ENCODE measurements at places on chromosomes 7 and 10.

GRCh38 chr10:68135922-68136792 is 26.9 kb downstream of the MYPN start:
- peak; percentile 80 for DNase-seq

GRCh38 chr10:89257581-89257980 is 6.0 kb upstream of the LIPA start:
- no peak for DNase-seq

- DNase-seq = no peak
These were observed 151.6 kb downstream of the MALRD1 start for GRCh38 chr10:19200211-19200610.

GRCh38 chr10:72204296-72204695 is 11.5 kb upstream of the ANAPC16 start:
- DNase-seq = no peak

DNA sequence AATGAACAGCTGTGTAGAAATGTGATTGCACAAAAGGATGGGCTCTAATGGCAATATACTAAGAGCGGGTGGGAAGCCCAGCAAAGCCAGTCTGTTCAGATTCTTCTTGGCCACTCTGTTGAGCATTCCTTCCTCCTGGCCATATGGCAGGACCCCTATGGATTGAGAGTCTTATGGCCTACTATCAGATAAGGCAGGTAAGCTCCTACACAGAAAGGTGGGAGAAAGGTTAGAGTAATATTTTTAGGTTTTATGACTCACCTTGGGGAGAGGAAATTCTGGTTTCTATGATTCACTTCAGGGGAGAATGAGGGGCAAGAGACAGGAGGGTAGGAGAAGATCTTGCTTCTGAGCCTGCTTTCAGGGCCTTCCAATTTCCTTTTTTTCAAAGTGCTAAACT is 15.1 kb upstream of the AKR1B10 start:
- no peak for DNase-seq

DNA sequence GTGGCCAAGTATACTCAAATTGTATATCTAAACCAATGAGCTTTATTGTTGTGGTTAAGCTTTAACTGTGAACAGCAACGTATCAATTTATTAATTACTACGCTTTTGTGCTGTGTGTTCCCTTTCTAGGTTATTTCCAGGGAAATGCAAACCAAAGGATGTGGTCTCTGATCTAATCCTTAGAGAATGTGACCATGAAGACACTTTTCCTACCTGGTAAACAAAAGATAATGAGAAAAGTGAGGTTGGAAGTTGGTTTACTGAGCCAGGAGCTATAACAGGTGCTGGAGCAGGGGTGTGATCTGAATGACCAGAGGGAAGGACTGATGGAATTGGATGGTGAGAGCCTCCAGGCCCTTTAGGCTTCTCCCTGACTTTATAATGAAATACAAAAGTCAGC is 25.4 kb upstream of the CALU start:
- DNase-seq = no peak

GRCh38 chr7:158302274-158303070 is 285.2 kb downstream of the PTPRN2 start:
- no peak for DNase-seq

GRCh38 chr10:35204650-35205319 is 78.1 kb downstream of the CREM start:
- no peak for DNase-seq

DNA sequence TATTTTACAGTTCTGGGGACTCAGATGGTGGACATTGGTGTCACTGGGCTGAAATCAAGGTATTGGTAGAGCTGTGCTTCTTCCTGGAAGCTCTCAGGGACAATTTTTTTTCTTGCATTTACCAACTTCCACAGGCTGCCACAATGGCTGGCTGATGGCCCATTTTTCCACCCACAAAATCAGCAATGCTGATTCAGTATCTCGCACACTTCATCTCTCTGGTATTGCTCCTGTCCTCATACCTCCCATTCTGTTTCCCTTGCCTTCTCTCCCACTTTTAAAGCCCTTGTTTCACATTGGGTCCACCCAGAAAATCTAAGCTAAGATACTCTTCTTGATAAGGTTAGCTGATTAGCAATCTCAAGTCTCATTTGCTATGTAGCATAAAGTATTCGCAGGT is 530.9 kb upstream of the POM121L12 start:
- no peak for DNase-seq

- DNase-seq = no peak
These were observed 29.8 kb downstream of the CDHR3 start for GRCh38 chr7:105992905-105993304.

- DNase-seq = no peak
These were observed 825.1 kb upstream of the ZWINT start for GRCh38 chr10:57186201-57186600.

DNA sequence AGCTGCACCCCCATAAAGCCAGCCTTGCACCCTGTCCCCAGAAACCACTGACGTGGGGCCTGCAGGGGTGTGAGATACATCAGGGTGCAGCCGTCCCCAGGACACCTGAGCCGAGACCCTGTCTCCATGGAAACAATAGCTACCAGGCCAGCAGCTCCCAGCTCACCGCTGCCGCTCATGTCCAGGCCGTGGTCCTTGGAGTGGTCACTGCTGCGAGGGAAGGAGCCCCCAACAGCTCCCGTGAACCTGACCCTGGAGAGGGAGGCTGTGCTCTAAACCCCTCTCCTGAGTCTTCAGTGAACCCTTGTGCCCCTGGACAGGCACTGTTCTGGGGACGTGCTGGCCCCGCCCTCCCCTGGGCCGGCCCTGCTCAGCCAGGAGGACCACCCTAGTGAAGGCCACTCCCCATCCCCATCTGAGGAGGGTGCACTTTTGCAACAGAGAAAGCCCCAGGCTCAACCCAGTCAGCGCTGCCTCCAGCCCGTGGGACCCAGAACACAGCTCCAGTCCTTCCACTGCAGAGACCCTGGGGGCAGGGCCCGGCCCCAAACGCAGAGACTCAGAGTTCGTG is 19.6 kb upstream of the INPP5A start:
- no peak for DNase-seq

GRCh38 chr10:93436591-93437085 is 45.5 kb downstream of the MYOF start:
- peak; percentile 88 for DNase-seq

DNA sequence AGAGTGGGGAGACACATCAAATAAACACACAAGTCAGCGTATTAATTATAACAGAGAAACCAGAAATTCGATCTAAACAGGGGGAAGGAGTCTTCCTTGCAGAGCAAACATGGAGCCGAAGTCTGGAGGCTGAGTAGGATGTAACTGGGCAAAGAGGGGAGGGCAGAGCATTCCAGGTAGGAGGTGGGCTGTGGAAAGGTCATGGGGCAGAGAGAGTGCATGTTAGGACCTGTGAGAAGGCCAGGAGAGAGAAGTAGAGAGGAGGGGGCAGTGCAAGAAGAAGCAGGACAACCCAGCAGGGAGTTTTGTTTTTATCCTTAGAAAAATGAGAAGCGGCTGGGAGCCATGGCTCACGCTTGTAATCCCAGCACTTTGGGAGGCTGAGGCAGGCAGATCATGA is 130.8 kb upstream of the GPR26 start:
- DNase-seq = no peak

- DNase-seq = no peak
These were observed 61.3 kb downstream of the CD36 start for GRCh38 chr7:80699721-80700256.

DNA sequence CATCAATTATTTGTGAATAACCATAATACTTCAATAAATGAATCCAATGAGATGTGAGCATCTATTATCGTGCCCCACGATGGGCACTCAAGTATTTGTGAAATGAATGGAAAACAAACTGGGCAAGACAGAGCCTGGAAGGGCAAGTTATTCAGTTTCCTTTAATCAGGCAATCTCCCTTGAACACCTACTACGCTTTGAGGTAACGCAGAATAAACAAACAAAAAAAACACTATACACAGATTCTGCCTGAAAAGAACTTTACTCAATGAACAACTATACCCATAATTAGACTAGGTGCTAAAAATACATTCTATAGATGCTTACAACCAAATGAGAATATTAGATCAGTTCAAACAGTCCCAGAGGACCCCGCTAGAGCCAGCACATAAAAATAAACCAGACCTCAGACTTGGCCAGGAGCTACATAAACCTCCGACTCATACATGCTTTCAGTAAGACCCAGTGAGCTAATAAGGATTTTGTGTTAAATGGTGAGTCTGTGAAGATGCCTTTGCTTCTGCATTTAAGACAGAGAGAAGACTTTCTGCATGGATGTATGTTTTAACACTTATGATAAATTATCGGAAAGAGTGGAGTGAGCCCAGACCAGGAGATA is 121.3 kb downstream of the MPP7 start:
- DNase-seq = no peak
